ENCODE measurements at places on chromosomes 1 and 21.
A peak's percentile ranks its signal among the peaks of the same experiment; 100 is the strongest.

DNA sequence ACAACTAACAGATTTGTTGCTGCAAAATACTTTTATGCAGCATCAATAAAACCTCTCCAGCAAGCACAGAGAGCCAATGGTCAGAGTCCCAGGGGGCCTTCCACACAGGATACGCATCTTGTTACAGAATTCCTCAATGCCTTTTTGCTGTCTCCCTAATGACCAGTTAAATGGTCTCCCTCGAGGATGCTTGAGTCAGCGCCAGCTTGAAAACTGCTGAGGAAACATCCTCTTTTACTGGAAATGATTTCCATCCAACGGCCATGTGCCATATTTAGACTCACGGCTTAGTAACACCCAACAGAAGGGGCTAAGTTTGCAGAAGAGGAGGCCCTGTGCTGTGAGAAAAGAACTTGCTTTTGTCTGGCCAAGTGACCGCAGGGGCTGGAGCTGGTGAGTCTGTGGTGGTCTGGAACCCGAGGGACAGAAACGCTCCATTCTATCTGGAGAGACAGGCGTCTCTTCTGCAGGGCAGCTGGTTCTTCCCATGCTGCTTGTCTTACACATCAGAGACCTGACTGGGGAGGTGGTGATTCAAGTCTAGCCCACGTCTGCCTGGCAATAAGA, 496.4 kb downstream of the SETD4 start:
- DNase-seq: peak; percentile 65

DNA sequence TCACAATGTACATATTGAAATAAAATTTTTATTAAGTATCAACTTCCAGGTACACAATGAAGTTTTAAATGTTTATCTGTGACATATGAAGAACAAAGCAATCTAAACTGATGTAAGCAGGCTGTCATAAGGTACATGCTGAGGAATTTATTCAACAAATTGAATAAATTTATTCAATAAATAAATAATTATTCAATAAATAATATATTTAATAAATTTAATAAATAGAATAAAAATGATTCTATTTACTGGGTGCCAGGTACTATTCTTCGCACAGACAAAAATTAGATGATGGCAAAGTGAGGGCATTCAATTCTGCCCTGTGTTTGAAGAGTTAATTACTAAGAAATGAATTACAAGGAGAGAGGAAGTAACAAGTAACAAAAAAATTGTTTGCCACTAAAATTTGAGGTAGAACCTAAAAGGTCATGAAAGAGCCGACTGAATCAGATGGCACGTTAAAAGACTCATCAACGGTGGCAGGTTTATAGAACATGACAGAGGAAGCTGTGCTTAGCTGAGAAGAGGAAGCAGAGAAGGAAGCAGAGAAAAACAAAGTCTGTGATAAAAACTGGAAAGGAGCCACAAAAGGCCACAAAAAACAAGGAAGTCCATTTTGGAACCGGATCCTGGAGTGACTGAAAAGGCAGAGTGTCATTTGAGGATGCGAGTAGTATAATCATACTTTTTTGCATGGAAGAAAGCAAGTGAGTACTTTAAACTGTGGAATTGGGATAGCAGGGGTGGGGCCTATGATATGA, 2.2 kb upstream of the USP24 start:
- no peak for DNase-seq

GRCh38 chr1:63951059-63951946, 177.5 kb downstream of the ROR1 start:
- DNase-seq: no peak

DNA sequence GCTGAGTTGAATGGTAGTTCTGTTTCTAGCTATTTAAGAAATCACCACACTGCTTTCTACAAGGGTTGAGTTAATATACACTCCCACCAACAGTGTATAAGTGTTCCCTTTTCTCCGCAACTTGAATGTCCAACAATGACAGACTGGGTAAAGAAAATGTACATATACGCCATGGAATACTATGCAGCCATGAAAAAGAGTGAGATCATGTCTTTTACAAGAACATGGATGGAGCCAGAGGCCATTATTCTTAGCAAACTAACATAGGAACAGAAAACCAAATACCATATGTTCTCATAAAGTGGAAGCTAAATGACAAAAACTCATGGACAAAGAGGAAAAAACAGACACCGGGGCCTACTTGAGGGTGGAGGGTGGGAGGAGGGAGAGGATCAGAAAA, 14.8 kb upstream of the TTLL7 start:
- DNase-seq: no peak

DNA sequence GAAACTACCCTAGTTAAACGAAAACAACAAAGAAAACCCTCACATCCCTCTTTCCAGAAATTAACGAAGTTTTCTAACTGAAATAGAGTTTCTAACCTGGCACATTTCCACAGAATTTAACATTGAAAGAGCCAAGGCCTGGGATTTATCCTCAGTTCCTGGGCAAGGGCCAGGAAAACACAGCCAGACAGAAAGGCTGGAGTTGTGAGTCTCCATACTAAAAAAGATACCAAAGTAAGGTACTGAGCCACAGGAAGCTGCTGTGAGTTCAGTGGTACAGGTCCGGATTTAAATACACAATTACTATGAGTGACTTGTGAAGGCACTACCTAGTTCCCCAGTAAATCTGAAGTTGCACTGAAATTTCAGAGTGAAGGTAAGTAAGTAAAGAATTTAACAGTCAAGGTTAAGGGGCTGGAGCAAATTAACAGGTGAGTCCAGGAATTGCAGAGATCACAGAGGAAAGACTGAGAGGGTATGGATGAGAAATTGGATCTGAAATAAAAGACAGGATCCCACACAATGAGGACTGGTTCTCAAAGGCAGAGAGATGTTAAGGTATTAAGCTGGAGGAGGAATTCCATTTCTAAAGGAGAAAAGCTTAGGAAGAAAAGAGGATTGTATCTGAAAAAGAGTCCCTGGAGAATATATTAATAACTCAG, 905 bp downstream of the LIX1L start:
- no peak for DNase-seq

GRCh38 chr1:220751111-220751510, 3.0 kb downstream of the MTARC2 start:
- no peak for DNase-seq

GRCh38 chr1:95572002-95572401, 338.0 kb downstream of the RWDD3 start:
- no peak for DNase-seq

GRCh38 chr1:200038981-200039848, 11.7 kb downstream of the NR5A2 start:
- DNase-seq: no peak

DNA sequence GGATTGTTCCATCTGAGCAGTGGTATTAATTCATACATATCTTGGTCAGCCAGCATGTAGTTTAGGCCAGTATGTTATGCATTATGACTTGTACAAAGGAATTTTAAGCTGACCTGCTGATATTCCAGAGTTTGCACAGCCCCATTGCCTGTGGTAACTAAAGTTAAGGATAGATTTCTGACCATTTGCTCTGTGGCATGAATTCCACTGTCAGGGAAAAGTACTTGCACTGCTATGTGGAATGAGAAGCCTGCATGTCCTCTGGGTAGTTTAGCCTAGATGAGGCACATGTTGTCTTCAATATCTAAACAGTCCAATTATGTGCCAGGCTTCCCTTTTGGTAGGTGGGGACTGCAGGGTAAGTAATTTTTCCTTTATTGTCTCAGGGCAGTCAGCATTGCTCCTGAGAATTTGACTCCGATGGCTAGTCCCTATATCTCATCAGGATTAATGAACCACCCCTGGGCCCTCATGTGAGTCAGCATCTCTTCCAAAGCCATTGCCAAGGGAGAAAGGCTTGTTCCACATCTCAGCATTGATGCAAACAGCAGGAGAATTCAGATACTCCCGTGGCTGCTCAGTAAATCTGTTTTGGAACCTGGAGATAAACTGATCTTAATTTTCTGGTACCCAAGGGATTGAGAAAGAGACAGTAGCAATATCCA, 30.2 kb downstream of the NEK7 start:
- no peak for DNase-seq

DNA sequence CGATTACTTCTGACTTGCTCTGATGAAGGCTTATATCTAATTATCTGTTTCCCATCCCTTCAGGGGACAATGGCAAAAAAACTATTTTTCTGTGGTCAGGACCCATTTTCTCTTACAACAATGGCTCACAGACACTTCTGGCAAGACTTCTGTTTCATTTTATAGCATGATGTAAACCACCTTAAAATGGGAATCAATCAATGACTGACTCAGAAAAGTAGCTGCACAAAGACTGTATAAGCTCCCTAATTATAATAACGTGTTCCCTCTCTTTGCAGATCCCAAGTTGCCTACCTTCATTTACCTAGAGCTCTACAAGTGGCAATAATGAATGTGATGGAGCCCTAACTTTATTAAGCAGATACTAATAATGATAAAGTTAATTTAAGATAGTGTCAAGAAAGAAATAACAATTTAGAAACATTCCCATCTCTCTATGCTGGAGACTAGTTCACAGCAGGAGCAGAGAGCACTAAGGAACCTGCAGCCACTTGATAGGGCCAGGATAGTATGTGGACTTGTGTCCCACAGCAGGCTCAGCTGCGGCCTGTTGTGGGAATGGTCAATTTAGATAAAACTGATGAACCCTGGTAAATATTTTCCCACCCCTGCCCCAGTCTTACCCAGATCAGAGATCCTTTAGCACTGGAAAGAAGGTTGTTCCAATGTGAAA, 538 bp downstream of the GBP2 start:
- no peak for DNase-seq

DNA sequence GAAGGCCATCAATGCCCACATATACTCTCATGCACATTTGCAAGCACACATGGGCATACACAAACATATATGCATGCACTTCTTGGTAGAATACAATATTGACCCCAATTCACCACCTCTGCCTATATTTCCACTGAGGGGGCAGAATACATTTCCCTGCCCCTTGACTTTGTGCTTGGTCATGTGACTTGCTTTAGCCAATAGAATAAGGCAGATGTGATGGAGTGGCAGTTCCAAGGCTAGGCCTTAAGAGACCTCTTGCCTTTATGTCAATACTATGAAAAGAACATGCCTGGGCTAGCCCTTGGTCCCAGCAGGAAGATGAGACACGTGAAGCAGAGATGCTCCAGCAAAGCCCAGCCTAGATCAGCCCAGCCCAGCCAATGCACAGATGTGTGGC, 66.0 kb upstream of the GRIK3 start:
- DNase-seq: no peak

DNA sequence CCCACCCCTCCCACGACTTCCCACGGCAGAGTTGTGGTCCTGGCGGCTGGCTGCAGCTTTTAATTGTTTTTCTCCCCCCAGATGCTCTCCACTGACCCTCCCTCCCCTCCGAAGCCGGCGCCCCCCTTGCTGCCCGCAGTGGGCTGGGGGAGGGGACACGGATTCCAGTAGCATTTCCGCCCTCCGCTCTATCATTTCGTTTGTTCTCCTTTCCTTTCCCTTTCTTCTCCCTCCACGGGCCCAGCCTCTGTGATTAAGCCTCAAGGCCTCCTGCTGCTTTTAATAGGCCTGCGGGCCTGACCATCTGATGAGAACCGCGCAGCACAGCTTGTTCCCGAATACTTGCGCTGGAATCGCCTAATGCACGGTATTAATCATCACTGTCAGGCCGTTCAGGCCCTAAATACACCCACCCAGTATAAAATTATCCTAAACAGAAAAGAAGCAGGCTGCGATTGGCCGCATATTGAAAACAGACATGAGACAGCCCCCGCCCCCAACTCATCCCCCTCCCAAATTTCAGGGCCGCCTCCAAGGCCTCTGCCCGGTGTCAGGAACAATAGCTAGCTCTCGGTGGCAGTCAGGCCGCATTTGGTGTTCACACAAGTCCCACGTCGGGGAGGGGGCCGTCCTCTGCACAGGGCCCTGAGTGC, 102.0 kb upstream of the ARHGEF16 start:
- no peak for DNase-seq

GRCh38 chr1:19869929-19870328, 12.3 kb upstream of the OTUD3 start:
- DNase-seq: no peak

DNA sequence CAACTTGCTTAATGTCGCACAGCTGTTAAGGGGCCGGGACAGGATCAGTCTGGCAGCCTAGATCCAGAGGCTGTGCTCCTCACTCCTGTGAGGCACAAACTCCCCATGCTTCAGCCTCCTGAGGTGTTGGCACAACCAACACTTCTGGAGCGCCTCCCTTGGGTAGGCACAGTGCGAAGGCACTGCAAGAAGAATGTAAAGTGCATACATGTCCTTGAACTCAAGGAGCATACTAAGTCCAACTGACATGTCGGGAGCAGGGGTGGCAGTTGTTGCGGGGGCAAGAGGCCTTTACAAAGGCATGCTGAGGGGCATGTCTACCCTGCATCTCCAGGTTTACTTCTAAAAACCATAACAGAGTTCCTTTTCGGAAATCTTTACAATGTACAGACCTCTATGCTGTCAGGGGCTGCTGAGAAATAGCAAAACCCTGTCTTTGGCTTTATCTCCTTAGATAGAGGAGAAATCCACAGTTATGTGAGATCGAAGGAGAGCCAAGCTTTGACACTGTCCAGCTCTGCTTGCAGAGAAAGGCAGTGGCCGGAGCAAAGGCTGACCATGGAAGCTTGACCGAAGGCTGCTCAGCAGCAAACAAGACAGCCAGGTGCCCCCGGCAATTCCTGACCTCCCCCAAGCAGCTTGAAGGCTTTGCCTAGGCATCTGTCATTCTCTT, 93.9 kb downstream of the CDC7 start:
- DNase-seq: no peak

DNA sequence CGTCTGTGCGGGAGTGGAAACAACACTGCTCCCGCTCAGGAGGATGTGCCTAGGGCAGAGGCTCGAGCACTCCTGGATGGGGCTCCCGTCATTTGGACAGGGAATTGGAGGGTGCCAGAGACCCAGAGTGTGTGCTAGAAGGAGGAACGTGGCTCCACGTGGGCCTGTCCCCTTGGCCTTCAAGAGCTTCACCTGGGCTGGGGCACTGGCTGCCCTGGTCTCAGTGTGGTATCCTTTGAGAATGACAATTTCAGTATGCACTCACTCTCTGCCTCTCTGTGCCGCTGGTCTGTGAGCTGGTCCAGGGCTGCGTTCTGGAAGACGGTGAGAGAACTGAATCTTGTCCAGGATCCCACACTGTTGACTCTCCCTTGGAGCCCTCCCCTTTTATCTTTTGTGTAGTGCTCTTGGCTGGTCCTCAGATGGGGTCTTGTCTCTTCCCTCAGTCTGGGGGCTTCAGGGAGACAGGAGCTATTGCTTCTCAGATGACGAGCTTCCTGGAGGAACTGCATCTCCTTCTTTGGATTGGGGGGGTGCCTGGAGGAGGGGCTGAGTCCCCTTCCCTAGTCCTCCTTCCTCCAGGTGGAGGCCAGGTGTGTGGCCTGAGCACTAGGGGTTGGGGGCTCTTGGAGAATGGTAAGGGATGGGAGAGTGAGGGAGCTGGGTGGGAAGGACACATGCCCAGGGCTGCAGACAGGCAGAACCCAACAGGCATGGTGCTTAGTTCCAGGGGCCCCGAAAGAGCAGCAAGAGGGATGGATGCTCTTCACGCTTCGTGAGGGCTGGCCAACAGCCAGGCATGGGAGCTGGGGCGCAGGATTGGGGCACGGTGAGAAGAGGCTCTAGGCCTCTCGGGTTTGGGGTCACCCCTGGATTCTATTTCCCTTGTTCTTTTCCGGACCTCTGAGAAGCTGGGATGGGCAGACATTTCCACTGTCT, 14.8 kb upstream of the ETV3L start:
- DNase-seq: no peak

- no peak for DNase-seq
Measured at GRCh38 chr1:27448982-27449381, 41.0 kb downstream of the WASF2 start.

GRCh38 chr21:44567481-44568171, 5.9 kb upstream of the KRTAP10-4 start:
- no peak for DNase-seq
